Stimulated activated CD4-positive, alpha-beta T cell treated with anti-CD3 and anti-CD28 coated beads, TNF-alpha, amount 100 ng/mL, for 48 hours (primary cell): ENCODE measurements at places on chromosomes 7 and 10.

DNA sequence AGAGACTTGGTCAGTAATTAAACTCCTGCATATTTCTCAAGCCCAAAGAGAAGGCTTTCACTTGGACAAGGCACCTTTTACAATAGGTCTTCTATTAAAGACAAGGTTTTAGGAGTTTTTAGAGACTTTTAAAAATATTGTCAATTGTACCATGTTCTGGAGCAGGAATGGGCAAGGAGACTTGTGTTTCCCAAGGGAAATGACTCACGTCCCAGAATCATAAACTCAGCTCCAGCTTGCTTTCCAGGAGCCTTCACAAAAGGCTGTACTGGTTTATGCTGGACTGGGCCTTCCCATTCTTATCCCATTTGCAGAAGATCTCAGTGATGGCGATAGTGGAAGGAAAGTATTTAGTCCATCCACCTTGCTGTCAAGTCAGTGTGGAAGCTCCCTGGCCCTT, 7.8 kb upstream of the GLI3 start:
- DNase-seq = no peak

GRCh38 chr7:107973861-107974260, 29.1 kb downstream of the LAMB1 start:
- no peak for DNase-seq

DNA sequence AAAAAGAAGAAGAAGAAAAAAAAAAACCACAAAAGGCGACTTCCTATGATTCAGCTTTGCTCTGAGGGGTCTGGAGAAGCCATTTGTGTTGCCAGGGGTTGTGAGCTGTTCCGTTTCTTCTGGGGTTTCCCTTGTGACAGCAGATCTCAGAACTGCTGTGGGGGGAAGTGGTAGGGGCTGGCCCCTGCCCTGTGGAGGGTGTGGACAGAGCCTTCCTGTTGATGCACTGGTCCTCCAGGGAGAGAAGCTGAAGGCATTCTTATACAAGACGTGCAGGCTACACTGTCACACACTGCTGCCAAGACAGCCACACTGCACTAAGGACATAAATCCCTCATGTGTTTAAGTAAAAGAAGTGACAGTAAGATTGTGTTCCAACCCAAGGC, 17.3 kb upstream of the CSGALNACT2 start:
- no peak for DNase-seq

DNA sequence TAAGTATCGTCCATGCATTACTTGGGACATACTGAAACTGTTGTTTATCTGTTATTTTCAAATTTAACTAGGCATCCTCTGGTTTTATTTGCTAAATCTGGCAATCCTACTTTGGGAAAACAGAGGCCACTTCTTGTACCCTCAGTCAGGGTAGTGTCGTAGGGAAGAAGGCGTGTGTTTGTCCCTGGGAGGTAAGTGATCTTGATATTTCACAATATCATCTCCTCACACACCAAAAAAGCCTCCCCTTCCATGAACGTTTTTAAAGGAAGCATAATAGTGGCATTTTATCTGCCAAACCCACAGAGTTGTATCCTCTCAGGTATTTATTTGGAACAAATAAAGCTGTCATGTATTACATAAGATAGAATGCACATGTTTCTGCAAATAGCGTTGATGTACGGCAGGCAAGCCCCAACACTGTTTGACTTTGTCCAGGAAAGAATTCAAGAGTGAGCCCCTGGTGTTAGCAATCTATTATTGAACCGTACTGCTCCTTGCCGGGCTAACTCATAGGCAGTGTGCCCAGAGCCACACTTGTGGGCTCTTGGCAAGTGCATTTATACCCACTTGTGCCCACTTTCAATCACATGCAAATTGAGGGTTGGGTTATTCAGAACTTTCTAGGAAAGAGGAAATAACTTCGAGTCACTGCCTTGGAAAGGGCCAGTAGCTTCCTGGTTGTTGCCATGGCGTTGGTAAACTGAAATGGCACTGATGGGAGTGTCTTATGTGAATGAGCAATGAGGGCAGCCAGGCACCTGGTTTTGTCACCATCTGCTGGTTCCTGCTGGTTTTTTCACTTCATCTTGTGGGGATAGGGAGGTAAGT, 266.0 kb downstream of the USP6NL start:
- DNase-seq = no peak

- no peak for DNase-seq
Observed at GRCh38 chr7:157977717-157978496, 609.7 kb downstream of the PTPRN2 start.
